ENCODE measurements at places on chromosomes 13 and 19. TPM values are rescaled to one million over a fixed set of nuclear protein-coding genes. Genes with fewer than 3 reads are reported as not detected.

DNA sequence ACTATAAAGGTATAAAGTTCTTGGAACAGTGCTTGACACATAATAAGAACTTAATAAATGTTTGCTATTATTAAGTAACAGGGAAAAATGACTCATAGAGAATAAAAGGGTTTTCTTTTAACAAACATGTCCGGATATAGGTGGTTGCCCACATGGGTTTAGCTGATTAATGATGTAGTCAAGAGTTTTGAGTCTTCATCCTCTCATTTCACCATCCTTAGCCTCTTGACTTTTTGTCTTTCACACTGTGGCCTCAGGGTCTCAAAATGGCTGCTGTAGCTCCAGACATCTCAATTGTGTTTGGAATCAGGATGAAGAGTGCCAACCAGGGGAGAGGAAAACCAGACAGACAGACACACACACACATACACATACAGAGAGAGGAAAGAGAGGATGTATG is 97.9 kb downstream of the HSPH1 start:
- DNase-seq, result no peak

DNA sequence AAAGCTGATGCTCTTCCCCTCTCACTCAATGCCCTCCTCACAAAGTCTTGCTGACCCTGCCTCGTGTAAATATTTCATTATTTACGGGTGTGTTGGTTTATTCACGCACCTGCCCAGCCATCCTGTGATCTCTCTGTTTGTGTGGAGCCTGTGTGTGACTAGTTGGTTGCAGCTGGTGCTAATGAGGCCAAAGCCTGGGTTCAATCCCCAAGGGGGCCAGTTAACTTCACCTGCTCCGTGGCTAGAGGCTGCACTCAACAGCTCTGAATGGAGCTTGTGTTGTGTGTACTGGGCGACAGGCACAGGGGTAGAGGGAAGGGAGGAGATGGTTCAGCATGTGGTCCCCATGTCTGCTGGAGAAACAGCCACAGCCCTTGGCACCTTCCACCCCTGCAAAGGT is 109.5 kb downstream of the DNAJC15 start:
- DNase-seq, result no peak

DNA sequence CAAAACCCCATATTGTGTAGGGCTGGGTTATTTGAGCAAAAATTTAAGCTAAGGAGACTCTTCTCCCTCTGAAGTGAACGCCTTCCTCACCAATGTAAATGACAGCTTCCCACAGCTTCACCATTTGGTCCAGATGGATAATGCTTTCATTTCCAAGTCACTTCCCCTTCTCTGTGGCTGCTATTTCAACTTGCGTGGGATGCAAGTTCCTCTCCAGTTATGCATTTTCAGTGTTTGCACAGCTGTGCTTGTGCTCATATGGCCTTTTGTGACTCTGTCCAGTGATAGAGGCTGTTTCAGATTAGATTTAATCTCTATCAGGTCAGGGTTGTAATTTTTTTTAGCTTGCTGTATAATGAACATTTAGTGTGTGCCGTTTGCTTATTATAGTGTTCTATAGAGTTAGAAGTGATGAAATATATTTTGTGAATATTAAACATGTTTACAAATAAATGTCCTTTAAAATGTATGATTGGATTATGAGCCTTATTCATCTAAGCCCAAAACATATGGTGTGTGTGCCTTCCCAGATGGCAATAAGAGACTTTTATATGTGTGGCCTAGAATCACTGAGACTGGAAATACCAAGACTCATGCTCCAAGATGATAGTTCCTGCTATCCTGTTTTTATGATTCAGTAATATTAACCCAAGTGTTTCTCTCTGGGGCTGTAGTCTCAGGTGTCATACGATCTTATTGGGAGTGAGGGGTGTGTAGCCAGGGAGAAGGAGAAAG is 86.6 kb downstream of the TNFRSF19 start:
- DNase-seq, result no peak

DNA sequence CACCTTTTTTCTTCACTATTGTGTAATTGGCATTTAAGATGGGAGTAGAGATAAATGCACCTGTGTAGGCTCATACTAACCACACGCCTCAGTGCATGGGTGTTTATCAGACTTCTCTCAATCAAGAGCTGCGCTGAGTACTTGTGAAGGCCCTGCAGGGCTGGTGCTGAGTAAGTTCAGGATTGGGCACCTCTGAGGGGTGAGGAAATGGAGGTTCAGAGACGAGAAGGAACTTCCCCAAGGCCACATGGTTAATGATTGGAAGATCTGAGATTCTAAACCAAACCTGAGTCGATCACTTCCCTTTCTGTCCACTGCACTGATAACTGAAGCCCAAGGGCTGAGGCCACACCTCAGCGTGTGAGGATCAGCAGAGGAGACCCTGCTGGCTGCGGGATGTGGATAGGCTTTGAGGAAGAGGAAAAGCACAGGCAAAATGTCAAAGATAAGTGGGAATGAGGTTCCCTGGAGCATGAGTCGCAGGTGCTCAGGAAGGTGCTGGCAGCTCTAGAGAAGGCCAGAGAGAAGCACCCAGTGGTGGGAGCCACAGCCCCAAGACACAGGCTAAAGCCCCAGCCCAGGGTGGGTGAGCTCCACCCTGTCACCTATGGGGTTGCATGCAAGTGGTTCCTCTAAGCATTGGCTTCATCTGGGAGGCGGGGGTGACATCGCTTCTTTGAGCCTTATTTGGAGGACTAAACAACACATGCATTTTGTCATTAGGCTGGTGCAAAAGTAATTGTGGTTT is 32.3 kb upstream of the GJB6 start:
- DNase-seq, result no peak

DNA sequence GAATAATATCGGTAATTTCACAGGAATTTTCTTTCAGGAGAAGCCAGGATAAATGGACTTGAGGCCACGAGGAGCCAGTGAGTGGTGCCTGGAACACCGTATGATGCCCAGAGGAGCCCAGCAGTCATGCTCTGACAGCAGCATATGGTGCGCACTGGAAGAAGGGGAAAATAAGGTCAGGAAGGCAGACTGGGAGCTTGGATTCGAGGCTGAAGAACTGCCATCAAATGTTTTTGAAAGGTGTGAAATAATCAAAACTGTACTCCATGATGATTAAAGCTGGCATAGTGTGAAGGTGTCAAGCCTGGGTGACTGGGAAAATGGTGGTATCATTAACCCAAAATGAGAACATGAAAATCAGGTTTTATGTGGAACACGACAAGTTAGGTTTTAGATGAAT is 374.2 kb downstream of the DIAPH3 start:
- DNase-seq, result no peak

- no peak for DNase-seq
Measured at GRCh38 chr19:33199441-33200265, 5.5 kb downstream of the LRP3 start.

DNA sequence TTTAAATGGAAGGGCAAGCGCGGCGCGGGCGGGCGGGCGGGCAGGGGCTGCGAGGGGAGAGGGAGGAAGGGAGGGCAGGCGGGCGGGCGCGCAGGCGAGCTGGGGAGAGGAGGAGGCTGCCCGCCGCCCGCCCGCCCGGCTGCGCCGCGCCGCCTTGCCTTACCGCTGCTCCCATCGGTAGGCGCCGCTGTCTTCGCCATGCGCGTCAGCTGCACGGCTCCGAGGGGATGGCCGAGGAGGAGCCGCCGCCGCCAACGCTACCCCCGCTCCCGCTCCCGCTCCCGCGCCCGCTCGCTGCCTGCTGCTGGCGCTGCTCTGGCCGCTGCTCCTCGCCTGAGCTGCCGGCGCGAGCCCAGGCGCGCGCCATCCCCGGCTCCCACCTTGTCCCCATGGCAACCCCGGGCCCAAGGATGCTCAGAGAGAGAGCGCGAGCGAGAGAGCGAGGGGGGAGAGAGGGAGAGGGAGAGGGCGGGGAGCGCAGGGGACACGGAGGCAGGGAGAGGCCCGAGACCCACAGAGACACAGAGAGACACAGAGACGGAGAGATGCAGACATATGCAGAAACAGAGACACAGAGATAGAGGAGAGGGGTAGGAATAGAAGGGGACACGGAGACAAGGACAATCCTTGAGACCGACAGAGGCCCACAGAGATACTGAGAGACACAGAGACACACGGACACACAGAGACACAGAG is 40.3 kb downstream of the DEDD2 start:
- peak; percentile 80 for DNase-seq

GRCh38 chr13:69243366-69243765 is 864.3 kb upstream of the ATXN8OS start:
- DNase-seq, result no peak

DNA sequence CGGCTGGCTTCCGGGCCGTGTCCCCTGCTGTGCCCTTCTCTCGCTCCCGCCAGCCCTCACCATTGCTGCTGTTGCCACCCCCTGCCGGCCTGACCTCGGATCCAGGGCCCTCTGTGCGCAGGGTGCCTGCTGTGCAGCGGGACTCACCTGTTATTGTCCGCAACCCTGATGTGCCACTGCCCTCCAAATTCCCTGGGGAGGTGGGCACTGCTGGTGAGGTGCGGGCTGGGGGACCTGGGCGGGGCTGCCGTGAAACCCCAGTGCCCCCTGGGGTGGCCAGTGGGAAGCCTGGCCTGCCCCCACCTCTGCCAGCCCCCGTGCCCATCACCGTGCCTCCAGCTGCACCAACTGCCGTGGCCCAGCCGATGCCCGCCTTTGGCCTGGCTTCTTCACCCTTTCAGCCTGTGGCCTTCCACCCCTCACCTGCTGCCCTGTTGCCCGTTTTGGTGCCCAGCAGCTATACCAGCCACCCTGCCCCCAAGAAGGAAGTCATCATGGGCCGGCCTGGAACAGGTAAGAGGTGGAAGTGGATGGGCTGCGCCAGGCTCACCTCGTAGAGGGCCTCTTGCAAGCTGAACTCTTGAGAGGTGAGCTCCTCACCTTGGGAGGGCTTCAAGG is 5.1 kb downstream of the CIC start:
- DNase-seq, result no peak

Gene PSG11
- total RNA-seq, result not detected

Gene ZNF534
- total RNA-seq, result 1.5 TPM

Gene ZNF729
- total RNA-seq, result not detected

Gene ZNF541
- total RNA-seq, result not detected

Gene ZNF155
- 13.9 TPM for total RNA-seq

Data from cardiac muscle cell (in vitro differentiated cells and primary cell).